ENCODE measurements at places on chromosomes 4 and X.

DNA sequence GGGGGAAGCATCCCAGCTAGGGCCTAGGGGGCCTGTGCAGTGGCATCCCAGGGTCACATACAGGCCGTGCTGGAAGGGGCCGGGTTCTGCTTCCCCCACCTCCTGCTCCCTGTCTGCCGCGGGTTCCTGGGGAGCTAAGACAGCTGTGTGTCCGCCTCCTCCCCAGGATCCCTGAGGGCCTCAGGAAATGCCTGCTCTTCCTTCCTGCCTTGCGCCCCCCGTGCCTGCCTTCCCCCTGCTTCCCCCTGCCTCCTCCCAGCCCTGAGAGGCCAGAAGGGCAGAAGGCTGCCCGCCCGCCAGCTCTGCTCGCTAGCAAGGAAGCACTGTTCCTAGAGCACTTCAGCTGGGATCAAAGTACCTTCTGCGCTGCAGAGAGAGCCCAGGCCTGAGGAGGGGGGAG, 2.9 kb upstream of the BGN start:
- DNase-seq: peak; percentile 12

DNA sequence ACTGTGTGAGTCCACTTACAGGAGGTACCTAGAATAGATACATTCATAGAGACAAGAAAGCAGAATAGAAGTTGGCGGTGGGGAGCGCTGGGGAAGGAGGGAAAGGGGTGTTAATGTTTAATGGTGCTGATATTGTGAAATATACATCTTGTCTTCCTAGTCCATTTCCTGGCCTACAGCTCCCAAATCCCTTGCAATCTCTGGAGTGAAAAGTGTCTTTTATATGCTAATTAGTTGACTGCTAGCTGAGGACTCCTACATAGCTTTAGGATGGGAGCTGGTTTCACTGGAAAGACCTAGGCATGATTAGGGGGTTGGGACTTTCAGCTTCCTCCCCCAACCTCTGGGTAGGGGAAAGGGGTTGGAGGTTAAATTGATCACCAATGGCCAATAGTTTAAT, 36.0 kb downstream of the FUNDC1 start:
- no peak for DNase-seq

- no peak for DNase-seq
Observed at GRCh38 chr4:104436542-104436941, 58.2 kb downstream of the CXXC4 start.

DNA sequence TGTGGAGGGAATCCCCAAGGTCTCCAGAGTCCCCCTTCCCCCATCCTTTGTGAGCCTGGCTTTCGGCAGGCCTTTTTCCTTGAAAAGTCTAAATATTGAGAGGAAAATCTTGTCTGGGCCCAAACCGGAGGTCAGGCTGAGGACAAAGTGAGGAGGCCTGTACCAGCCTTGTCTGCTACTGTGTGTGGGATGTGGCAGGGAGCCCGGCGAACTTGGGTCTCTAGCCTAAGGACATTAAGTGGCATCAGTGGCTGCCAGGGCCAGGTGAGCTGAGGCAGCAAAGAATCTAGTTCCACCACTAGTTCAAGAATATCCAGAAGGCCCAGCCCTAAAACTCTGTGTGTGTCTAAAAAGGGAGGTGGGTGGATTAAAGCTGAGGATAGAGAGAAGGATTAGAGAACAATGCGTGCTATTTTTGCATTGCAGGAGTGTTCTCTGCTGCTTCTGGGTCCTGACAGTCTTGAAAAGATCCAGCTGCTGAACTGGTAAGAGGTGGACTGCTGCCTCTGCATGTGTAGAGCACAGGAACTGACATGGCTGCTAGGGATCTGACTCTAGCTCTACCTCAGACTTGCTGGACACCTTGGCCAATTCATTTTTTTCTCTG, 1.2 kb upstream of the AMER1 start:
- no peak for DNase-seq

DNA sequence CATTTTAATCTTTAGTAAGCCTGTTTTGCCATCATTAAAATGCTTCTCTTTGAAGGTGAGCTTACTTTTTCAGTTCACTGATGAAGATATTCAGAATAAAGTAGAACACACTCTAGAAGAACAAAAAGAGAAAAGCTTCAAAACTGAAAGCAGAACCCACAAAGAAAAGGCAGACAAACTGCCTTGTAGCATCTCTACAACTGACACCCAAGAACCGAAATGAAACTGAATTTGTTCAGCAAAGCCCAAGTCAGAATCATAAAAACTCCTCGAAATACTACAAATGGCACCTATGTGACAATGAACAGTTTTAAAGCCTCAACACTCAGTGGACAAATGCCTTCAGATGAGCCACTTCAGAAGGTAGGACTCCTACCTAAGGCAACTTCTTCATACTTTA, 83.6 kb downstream of the MAML3 start:
- DNase-seq: no peak

DNA sequence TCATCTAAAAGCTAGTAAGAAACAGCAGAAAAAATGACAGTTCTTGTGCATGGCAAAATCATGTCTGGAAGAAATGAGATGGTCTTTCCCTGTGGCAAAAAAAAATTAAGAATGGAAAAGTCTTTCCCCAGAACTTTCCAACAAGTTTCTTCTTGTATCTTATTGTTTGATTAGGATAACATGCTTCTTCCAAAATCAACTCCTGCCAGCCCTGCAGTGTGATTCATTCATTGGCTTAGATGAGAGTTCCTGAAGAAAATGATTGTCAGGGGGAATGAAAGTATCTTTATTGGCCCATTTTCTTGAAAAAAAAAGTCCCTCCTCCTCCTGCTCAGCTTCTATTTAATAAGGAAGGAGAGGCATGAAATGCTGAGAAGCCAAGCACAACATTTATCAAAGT, 407.7 kb downstream of the ARAP2 start:
- DNase-seq: no peak

DNA sequence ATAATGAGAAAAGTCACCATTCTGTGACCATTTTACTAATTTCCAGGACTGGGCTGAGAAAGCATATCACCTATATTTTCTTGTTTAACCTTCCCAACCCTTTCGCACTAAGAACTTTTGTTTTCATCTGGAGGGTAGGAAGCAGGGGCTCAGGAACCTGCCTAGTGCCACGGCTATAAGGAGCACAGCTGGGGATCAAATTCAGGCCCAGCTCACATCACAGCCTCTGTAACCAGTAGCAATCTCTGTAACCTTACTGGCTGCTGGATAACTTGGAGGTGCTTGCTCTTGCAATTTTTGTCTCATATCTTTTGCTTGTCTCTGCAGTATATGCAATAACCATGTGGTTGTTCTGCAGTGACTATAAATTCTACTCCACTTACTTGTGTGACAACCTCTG, 76.7 kb upstream of the PLAC1 start:
- DNase-seq: no peak

- DNase-seq: peak; percentile 65
Observed at GRCh38 chr4:157992038-157992705, 180.7 kb downstream of the GASK1B start.

GRCh38 chr4:114109776-114110175, 130.3 kb upstream of the ARSJ start:
- DNase-seq: no peak

DNA sequence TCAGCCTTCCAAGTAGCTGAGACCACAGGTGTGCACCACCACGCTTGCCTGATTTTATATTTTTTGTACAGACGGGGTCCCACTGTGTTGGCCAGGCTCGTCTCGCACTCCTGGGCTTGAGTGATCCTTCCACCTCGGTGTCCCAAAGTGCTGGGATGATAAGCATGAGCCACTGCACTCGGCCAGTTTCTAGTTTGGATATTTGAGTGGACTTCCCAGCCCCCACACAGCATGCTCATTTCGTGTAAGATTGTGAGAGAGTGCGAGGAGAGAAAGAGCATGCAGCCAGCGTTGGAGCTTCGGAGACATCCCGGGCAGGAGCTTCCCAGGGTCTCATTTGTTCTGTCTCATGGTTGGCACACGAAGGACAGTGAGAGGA, 31.8 kb downstream of the ARSD start:
- DNase-seq: no peak

DNA sequence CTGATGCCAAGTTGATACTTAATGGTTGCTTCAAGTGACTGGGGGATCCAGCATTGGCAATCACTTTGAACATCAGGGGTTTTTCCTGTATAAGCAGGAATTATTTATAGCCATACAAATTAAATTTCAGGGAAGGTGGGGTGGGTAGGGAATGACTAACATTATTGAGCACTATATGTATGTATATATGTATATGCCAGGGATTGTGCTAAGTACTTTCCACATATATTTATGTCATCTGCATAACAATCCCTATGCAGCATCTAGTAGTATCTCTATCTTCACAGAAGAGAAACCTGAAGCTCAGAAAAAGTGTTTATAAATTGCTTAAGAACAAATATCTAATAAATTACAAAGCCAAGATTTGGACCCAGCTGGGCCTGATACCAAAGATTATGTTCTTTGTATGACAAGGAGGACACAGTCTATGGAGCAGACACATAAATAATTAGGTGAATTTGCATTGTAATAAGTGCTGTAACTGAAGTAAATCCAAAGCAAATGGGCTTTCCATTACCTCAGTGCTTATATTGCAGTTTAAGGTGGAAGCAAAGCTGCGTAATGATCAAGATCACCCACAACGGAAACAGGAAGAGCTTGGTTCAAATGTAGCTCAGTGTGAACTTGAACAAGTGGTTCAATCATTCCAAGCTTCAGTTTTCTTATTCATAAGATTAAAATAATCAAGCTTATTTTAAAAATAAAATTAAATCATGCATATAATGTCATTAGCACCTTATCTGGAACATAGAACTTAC, 18.9 kb upstream of the RASGEF1B start:
- no peak for DNase-seq

- peak; percentile 80 for DNase-seq
Observed at GRCh38 chrX:133365871-133366611, 49.2 kb downstream of the GPC4 start.

- no peak for DNase-seq
Observed at GRCh38 chr4:11416767-11417113, 12.0 kb downstream of the HS3ST1 start.

DNA sequence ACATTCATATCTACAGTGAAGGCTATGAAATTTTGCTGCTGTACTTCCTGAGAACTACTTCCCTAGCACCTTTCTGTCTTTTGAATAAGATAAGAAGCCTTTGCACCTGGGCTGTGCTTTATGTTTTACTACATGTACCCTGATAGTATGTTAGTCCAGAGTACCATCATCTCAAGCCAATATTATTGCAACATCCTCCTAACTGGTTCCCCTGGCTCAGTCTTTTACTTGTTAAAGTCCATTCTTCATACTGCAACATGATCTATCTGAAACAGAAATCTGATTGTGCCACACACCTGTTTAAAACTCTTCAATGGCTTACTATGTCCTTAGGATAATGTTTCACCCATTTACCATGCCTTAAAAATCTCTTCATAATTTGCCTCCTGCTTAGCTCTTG, 102.3 kb downstream of the AGTR2 start:
- no peak for DNase-seq

- no peak for DNase-seq
Observed at GRCh38 chr4:113586072-113586471, 175.5 kb downstream of the CAMK2D start.

GRCh38 chrX:83759872-83760271, 101.1 kb upstream of the CYLC1 start:
- no peak for DNase-seq

DNA sequence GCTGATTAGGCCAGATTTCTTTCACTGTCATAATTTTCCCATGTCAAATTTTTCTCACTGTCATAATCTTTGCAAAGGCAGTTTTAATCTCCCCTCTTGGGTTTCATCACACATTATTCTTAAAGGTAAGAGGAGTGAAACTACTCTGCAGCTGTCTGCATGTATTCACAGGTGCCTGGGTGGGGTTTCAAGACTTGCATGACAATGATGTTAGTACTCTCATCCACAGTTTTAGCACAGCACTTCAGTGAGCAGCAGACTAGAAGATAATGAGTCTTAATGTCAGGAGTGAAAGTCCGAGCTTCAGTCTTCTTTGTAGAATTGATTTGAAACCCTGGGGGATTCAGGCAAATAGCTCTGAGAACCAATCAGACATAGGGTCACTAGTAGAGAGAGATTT, 182.5 kb upstream of the GALNT7 start:
- DNase-seq: no peak

DNA sequence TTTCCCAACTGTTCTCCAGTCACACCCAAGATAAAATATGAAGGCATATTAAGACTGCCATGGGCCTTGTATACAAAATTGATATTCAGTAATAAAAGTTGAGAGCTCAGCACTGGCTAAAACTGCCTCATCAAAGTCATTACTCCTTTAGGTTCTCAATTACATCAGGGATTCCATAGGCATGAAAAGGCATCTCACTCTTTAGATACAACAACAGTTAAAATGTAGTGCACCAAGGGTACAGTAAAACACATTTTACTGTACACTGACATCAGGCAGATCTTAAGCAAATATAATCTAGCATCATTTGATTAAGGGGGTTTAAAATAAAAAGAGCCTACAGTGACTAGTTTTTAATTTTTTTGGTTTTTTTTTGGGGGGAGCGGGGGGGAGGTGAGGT, 107.7 kb downstream of the PPP3CA start:
- DNase-seq: peak; percentile 57

GRCh38 chr4:138050601-138051000, 191.5 kb downstream of the SLC7A11 start:
- no peak for DNase-seq

- DNase-seq: peak; percentile 59
Observed at GRCh38 chr4:8182858-8183725, 16.0 kb upstream of the SH3TC1 start.

DNA sequence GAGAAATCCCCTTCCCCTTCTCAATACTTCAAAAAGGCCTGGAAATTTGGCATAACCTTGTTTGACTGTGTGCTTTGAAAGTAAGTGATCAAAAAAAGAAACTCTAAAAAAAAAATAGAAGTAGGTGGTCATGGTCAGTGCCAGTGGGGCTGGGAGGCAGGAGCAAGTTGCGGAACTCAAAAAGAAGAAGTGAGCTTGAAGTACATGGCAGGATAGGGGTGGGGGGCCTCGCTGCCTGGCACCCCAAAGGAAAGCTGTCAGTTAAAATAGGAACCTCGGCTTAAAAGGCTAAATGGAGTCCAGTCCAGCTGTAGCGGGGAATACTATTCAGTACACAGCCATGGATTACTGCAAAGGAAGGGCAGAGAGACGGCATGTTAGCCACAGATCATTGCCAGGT, 12.2 kb upstream of the NKRF start:
- no peak for DNase-seq

- no peak for DNase-seq
Observed at GRCh38 chr4:8586246-8586645, 6.1 kb downstream of the GPR78 start.

GRCh38 chr4:137541181-137541580, 8.9 kb upstream of the PCDH18 start:
- DNase-seq: peak; percentile 46

GRCh38 chr4:101032541-101032940, 314.8 kb downstream of the PPP3CA start:
- DNase-seq: no peak

All from fibroblast of skin of right biceps (primary cell).